ENCODE measurements at places on chromosomes 5 and 9. TPM values are rescaled to one million over a fixed set of nuclear protein-coding genes. Genes with fewer than 3 reads are reported as not detected.

The MSMP gene
- not detected for total RNA-seq

GRCh38 chr5:121415270-121415669 lies 436.4 kb upstream of the FTMT start:
- no peak for DNase-seq

The SLC34A1 gene
- total RNA-seq, result not detected

- peak; percentile 63 for DNase-seq
Observed at GRCh38 chr5:95822043-95822541, 434 bp downstream of the GLRX start.

DNA sequence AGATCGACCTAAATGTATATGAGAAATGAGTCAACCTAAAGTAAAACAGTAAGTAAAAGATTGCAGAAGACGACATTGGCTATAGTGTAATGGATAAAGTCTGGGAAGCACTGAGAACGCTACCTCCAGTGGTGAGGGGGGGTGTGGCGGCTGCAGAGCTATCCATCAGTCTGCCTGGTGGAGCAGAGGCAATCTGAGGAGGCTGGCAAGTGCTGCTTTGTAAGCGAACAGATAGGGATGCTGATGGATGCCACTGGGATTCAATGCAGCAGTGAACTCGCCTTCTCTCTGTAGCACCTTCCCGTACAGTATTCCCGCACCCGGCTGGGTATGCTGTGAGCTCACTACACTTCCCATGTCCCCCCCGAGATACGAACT lies 261.5 kb downstream of the NSG2 start:
- DNase-seq, result no peak

DNA sequence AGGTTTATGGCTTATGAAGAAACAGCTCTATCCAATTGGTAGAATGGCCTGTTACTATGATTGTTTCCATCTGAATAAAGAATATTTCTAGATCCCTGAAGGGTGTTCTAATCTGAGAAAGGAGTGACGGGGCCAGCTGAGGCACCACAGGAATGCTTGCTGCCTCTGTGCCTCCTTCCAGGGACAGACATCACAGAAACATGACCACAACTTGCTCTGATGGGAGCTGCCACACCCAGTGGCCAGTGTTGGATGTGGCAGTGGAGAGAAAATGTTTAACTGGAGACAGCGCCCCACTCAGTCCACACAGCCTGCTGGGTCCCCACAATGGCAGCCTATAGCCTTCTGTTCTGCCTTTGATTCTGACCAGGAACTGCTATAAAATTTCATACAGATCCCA lies 38.6 kb upstream of the TESK1 start:
- DNase-seq, result peak; percentile 65

The MAMDC4 gene
- 4.7 TPM for total RNA-seq

- peak; percentile 43 for DNase-seq
Observed at GRCh38 chr5:146878476-146879172, at the start of gene PPP2R2B. TSS of gene PPP2R2B (minus strand) at chr5:146878757.

- DNase-seq, result no peak
Observed at GRCh38 chr9:8315211-8315610, 515.6 kb upstream of the DMAC1 start.

DNA sequence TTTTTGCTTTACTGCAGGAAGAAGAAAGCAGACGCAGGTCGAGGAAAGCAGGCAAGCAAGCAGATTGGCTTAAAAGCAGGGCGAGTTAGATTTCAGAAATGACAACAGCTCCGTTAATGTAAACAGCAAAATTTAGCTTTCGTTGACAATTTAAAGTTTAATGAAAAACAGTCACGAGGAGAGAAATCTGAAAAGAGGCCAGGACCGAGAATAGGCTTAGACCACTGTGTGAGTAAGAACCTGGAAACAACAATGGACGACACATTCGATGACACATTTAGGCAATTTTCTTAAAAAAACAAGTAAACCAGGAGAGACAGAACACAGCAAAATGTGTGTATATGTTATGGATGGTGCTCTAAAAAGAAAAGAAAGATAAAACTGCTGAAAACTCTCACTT lies 155.3 kb downstream of the ISOC1 start:
- DNase-seq, result no peak

- no peak for DNase-seq
Observed at GRCh38 chr5:159104051-159104651, 4.4 kb upstream of the EBF1 start.

DNA sequence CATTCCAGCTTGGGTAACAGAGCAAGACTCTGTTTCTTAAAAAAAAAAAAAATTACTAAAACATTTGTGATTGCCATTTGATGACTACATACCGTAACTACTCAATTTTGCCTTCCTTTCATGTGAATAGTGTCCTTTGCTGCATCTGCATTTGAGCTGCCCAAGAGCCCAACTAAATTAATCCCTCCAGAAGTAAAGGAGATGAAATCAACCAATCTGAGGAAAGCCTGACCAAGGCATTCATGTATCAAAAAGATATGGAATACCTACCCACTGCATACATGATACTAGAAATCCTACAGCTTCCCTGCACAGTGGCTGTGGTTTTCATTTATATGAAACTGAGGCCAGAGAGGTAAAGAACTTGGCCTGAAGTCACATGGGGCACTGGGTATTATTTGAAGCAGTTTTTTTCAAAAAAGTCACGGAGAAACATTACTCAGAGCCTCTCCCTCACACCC lies 177.5 kb downstream of the AOPEP start:
- no peak for DNase-seq

The OBP2B gene
- not detected for total RNA-seq

The PCDHAC2 gene
- total RNA-seq, result 0.14 TPM

The WWC1 gene
- total RNA-seq, result 0.25 TPM

The RASGEF1C gene
- not detected for total RNA-seq

DNA sequence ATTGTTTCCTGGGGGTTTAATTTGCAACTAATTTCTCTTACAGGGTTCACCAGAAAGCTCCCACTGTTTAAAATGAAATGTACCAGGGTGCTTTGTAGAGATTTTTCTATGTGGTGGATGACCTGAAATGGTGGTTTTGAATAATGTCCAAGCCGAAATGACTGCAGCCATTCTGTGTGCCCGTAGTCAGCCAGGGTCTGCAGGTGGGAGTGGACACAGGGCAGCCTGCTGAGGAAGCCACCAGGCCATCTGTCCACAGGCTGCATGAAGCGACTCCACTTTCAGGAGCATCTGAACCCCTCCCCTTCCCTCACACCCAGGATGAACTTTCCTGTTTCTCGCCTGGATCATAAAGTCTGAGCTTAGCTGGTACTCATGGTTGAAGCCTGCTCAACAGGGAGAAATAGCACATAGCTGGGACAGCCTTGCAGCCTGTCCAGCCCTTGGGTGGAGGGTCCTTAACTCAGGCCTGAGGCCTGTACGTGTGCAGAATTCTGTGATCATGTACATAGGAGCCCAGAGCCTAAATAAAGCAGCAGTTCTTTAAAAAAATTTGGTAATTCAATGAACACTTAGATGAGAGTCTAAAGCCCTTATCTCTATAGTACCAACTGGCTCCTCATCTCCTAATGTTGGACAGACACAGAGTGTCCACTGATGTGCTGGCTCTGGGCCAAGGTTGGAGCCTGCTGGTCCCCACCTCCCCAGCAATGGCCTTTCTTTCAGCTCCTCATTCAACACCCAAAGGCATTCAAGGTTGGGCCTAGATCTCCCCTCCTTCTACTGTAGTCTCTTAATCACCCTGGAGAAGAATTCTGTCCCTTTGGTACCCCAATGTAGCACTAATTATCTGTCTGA lies 72.8 kb downstream of the SHB start:
- no peak for DNase-seq

The CDC20B gene
- not detected for total RNA-seq

The SCGB3A2 gene
- total RNA-seq, result not detected

DNA sequence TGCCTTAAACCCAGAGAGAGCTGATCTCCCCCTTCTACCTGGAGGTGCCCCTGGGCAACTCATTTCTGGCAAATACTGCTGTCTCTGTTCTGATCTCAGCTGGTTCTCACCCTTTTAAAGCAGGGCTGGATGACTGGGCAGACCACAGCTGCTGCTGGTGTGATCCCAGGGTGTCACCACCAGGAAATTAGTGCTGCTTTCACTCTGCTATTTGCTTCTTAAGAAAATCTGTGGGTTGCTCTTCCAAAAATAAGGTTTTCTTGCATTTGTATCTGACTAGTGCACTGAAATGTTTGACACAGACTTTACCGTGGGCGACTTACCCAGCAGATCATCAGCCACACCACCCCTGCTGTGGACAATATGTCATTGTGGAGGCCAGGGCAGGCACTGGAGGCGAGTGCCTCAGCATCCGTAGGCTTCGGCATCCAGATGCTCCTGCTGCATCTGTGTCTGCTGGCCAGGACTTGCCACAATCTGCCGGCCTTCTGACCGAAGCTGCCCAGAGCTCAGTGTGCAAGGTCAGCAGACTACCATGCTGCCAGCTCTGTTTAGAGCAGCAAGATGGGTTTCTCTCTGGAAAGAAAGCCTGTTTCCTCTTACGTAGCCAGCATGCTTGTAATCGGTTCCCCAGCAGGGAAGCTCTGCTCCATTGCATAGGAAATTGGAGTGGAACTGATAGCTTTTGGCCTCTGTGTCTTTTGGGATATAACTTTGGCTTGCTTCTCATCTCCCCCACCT lies 13.6 kb downstream of the ARHGAP26 start:
- peak; percentile 32 for DNase-seq

DNA sequence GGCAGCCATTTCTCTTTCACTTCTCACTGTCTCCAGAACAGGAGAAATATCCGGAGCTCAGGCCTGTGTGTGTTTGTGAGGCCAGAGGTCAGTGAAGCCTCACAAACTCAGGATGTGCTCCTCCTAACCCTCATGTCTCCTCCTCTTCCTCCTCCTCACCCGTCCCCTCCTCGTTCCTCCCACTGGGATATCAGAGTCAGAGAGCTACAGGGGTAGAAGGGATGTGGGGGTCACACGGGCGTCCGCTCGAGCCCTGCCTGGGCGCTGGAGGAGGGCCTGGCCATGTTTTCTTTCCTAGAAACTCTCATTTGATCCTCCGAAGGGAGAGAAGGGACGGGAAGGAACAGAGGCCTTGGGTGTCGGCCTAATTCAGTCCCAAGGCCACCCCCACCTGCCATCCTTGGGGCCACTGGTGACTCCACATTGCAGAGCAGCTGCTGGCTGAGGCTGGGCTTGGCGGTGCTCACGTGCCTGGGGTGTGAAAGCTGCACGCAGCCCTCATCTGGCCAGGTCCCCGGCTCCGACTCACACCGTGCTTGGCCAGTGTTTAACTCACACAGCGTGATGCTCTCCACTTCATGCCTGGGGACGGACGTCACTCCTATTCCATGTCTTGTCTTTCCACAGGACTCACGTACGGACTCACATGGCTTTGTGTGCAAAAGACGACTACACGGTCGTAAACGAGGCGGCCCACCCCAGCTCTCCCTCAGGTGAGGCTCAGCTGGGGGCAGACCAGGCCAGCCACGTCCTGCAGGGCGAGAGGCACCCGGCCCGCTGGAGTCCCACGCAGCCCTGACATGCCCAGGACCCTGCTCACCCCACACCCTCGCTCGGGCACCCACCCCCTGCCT lies 22.6 kb upstream of the SLC6A19 start:
- DNase-seq, result peak; percentile 47

DNA sequence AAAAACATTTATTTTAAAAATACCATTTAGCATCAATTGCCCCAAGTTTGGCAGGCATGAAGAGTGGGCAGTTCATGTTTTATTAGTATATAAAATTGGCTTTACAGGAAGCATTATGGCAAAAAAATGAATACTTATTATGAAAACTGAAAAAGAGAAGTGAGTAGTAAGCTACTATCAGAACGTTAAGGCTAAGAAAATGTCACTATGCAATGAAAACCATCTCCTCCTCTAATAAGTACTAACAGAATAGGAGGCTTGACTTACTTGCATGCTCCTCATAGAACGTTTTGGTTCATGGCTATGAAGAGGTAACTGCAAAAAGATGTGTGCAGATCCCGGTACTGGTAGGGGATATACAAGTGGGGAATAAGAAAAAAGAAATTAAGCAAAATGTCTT lies 23.6 kb downstream of the TICAM2 start:
- no peak for DNase-seq

- DNase-seq, result peak; percentile 82
Observed at GRCh38 chr9:33187519-33188218, 20.5 kb upstream of the B4GALT1 start.

The PIP5K1B gene
- 1.9 TPM for total RNA-seq

DNA sequence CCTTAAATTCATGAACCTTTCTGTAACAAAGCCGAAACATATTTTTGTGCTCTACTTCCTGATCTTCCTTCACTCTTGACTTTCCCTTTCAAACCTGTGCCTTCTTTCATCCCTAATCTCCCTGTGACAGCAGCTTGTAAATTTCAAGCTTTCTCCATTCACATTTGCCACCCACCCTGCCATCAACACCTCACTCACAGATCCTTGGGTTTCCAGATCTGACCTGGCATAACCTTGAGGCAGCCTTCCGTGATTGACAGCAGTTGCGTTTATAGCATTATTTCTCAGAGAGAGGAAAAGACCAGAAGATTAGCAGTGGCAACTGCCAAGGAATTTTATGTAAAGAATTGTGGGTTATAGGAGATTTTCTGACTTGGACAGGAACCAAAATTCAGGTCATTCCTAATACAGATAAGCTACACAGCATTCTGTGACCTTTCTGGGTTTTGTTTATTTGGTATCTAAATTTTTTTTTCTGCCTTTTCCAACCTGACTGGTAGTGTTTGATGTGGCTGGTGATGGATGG lies 260.0 kb downstream of the NR2F1-AS1 start:
- DNase-seq, result no peak

The NUTM2G gene
- not detected for total RNA-seq

DNA sequence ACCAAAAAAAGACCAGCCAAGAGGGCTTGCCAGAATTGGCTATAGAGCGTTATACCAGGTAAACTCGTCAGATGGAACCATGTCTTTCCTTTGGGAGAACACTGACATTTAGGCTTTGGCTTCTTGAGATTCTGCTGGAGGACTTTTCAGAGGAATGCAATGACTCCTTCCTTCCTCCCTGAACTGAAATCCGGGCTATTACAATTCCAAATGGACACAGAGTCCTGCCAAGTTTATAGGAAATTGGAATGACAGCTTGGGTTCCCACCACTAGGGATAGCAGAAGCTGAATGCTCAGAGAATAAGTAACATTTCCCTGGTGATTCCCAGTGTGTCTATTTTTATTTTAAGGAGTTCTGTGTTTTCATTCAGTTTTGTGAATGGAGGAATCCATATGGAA lies 143.0 kb downstream of the FGF1 start:
- no peak for DNase-seq

GRCh38 chr5:83645936-83646335 lies 74.7 kb downstream of the HAPLN1 start:
- no peak for DNase-seq

GRCh38 chr5:4584982-4585381 lies 555.1 kb upstream of the ADAMTS16 start:
- peak; percentile 14 for DNase-seq

- DNase-seq, result no peak
Observed at GRCh38 chr5:42490831-42491230, 67.6 kb downstream of the GHR start.

GRCh38 chr9:88957526-88957925 lies 33.7 kb upstream of the S1PR3 start:
- DNase-seq, result no peak

The PGM5 gene
- total RNA-seq, result 19.3 TPM

The ZNF608 gene
- 9.0 TPM for total RNA-seq

GRCh38 chr5:175714479-175715085 lies 56.7 kb downstream of the HRH2 start:
- no peak for DNase-seq

GRCh38 chr9:78562021-78562420 lies 265.1 kb downstream of the PSAT1 start:
- no peak for DNase-seq

The TERT gene
- not detected for total RNA-seq

GRCh38 chr9:107000218-107000617 lies 137.3 kb downstream of the ZNF462 start:
- DNase-seq, result no peak

- no peak for DNase-seq
Observed at GRCh38 chr5:130111746-130112145, 207.5 kb downstream of the CHSY3 start.

The SCAI gene
- 1.8 TPM for total RNA-seq
